ENCODE measurements at places on chromosomes 3 and 15.
A peak's percentile ranks its signal among the peaks of the same experiment; 100 is the strongest.

- no peak for DNase-seq
Measured at GRCh38 chr15:69665641-69666111, 213.1 kb downstream of the RPLP1 start.

DNA sequence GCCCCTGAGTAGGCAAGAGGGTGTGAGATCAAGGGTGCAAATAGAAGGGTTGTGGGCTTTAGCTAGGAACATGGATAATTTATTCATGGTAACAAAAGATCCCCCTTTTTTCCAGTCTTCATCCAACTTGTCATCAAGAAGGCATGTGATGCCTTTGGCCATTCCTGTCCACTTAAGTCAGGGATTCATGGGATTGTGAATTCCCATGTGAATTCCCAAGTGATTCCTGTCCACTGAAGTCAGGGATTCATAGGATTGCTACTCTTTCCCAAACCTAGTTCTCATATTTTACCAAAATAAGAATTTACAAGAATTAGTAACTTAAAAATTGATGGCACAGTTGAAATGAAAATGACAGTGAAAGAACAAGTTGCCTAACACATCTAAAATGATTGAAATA lies 40.8 kb downstream of the HMG20A start:
- no peak for DNase-seq

DNA sequence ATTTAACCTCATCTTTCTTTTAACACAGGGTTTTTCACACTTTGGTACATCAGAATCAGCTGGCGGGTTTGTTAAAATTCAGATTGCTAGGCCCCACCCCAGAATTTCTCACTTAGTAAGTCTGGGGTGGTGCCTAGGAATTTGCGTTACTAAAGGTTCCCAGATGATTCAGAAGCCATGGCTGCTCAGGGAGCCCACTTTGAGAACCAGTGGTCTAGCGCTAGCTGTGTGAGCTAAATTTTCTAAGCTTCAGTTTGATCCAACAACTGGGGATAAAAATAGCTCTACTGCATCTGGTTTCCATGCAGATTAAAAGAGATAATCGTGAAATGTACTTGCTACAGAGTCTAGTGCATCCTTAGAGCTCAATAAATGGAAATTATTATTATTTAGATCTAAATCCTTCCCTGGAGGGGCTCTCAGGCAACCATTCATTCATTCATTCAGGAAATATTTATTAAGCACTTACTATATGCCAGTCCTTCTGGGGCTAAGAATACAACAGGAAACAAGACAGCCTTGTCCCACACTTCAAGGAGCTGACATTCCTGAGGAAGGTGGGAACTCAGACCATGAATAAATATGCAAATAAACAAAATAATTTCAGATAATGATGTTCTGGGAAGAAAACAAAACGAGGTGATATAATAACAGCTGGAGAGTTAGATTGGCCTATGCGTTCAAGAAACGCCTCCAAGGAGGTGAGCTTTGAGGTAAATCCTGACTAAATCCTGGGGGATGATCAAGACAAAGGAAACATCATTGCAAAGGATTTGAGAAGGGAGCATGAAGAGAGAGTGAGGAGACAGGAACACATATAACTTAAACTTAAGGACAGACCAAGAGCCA lies 3.9 kb upstream of the CIDEC start:
- DNase-seq = no peak

DNA sequence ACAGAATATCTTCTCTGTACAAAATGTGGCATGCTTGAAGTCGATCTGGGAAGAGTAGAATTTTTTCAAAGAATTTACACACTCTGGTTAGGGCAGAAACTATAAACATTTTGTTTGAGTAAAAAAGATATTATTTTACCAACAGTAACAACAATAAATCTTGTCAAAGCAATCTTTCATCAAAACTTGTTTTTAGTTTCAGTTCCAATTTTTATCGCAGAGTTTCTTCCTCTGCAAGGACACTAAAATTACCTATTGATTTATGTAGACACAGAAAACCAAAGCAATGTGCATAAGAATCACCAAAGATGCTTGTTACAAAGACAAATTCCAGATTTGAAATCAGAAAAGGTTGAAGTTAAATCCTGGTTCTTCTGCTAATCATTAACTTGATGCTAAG lies 61.9 kb downstream of the CGGBP1 start:
- no peak for DNase-seq

GRCh38 chr3:37856381-37856780 lies 5.3 kb upstream of the CTDSPL start:
- DNase-seq = no peak

DNA sequence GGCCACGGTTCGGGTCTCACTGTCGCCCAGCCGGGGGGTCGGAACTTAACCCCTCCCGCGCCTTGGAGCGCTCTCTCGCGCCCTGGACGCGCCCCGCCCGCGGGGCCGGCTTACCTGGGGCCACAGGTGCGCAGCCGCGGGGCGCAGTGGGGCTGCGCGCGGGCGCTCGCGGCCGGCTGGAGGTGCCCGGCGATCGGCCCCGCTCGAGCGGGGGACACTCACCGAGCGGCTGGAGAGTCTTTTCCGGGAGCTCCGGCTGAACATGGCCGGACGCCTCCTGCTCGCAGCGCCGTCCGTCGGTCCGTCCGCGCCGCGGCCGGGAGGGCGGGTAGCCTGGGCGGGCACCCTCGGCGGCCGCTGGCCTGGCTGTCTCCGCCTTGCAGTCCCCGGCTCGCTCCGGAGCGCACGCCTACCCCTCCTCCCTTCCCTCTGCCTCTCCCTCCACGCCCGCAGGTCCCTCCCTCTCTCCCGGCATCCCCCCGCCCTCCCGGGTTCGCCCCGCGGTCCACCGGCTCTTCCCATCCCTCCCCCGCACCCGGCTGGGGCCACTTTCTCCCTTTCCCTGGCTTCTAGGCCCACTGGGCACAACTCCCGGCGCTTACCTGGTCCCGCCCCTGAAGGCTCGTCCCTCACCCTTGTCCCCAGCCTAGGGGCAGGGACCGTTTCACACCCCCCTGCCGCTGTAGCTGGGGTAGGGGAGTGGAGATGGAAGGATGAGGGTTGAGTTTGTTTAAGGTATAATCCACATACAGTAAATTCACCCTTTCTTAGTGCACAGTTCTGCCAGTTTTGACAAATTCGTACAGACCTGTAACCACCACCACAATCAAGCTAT lies 220.1 kb upstream of the PRICKLE2 start:
- DNase-seq = no peak

GRCh38 chr15:69089258-69089657 lies 71.2 kb upstream of the GLCE start:
- DNase-seq = no peak

DNA sequence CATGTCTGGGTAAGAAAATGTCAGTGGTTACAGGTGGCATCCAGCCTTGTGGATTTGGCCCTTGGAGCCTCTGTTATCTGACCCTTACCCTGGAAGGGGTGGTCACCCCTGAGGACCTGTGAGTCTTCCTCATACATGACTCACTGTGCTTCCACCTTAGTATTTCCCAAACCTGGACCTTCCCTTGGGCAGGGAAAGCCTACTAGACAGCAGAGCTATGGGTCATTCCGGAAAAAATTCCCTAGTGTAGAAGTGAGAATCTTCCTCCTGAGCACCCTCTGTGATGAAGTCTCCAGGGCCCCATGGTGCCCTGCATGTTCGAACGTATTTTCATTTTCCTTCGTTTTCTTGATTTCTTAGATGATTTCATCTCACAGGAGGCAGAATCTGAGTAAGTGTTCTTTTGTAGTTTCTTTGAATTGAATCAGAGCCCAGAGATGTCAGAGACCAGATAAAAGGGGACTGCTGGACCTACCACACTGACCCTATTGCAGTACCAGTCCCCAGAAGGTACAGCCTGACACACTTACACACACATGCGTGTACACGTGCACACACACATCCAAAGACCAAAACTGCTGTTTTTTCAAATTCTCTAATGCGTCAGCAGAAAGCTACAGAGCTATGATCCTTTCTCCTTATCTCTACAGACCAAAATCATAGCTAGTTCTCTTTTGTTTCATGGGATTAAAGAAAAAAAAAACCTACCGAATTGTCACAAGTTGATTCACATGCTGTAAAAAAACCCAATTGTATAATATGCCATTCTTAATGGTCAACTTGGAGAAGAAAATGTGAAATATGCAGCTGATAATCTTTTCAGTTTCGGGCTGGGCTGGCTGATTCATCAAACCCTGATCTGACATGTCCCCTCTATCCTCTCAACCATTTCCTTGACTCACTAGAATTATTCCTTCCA lies 50.5 kb upstream of the ARHGEF3 start:
- no peak for DNase-seq

DNA sequence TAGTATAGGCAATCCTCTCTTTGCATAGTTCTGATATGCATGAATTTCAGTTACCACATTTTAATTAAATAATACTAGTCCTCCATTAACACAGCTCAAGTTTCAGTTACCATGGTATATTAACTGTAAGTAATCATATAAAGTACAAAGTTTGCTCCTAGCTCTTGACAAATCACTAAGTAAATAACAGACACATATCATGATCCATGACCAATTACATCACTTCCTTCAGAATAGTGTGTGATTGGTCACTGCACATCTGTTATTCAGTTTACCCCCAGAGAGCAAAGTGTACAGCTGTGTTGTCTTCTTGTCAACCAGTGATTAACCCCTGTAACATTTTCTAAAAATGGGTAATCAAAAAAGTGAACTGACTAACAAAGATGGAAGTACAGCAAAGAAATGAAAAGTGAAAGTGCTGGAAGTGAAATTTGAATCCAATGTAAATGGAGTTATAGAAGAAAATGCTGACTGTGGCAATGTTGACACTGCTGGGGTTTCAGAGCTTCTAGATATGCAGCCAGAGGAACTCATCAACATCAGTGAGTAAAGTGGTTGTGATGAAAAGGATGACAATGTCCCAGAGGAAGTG lies 30.2 kb upstream of the LEKR1 start:
- no peak for DNase-seq

DNA sequence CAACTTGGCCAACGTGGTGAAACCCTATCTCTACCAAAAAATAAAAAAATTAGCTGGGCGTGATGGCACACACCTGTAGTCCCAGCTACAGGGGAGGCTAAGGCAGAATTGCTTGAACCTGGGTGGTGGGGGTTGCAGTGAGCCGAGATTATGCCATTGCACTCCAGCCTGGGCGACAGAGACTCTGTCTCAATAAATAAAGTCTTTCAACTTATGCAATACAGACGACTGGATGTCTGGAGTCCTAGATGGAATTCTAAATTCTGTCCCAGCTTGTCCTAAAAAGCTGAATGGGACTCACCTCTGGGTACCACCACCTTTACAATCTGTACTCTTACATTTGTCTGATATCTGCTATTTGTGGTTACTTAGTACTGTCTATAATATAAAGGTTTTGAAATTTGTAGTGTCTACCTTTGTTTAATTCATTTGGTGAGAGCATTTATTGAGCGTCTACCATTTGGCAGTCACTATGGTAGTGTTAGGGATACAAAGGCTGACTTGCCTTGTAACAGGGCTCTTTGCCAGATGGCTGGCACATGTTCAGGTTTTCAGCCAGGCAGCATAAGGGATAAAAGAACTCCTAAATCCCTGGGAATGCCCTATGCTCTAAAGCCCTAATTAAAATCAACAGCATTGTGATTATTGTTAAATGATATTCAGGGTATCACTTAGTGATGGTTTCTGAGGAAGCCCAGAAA lies 7.2 kb upstream of the ZNF609 start:
- no peak for DNase-seq

DNA sequence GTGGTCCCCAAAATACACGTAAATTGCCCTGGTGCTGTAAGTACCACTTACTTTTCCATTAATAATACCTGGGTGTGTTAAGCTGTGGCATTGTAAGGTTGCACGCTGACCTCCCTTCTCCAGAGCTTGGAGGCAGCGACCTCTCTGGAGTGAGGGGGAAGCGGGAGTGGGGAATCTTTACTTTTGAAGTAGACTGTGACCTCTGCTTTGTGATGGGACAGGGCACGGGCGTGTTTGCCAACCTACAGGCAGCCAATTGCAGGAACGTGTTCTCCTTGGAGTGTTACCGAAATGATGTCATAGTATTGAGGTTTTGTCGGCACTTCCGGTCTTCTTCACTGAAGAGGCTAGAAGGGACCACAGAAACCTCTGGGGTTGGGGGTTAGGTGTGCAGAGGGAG lies 227.3 kb upstream of the C2CD4B start:
- no peak for DNase-seq

- DNase-seq = no peak
Measured at GRCh38 chr3:32045091-32045915, 61.1 kb upstream of the GPD1L start.

DNA sequence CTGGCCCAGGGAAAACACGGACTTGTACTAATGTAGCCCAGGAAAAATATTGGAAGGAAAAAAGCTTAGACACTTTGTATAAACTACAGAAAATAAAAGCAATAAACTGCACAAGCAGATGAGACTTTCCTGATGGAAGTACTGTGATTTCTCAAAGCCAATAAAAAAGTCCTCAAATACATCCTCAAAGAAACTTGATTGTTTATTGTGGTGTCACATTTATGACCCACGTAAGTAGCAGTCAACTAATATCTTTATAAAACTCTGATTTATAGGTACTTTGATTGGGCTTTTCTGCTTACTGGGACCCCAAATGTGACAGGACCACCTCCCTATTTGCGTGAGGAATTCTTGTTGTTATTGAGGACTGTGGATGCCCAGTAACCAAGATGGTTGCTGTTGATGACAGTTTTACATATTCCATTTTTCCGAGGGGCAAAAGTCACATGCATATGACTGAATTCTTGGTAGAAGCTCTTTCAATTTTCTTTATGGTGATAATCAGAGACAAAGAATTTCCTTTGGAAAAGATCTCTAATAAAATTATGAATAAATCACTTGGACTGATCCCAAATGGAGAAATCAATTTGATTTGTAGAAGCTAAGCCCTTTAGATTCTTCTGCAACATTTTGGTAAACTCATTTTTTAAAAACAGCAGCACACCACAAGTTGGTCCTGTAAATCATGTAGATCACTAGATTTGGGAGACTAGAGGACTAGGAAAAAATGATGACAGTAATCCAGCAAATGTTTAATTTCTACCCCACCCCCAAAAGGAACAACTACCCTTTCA lies 159.0 kb upstream of the TSC22D2 start:
- DNase-seq = no peak

DNA sequence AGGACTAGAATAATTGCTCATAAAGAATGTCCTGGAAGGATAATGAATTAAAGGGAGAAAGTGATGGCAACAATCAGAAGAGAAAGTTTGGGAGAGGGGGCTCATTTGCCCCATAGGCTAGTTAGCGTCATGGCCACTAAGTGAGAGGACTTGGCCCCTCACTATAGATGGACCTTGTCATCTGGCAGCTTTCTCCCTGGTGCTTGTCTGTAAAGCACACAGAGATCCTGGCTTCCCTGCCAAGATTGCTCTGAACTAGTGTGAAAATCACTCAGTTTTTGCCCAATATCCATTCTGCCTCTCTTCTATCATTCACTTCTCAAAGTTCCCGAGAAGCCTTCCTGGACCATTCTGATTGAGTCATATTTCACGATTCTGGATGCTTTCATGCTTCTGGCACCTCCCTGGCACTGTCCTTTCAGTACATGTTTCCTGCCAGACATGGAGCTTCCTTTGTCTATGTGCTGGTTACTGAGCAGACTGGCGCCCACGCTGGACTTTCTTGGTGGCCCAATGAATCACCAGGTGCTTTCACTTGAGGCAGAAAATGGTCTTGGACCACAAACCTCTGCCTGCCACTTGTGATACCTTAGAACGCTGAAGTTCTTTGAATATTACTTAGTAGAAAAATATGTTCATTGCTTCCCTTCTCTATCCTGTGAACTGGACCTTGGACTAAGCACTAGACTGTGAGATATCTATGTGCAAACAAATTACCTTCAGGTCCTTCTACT lies 709.6 kb upstream of the CFAP20DC start:
- DNase-seq = peak; percentile 39

- no peak for DNase-seq
Measured at GRCh38 chr3:69328103-69328962, 57.6 kb downstream of the FRMD4B start.

- no peak for DNase-seq
Measured at GRCh38 chr3:11282250-11283138, 10.3 kb downstream of the ATG7 start.
